ENCODE measurements at places on chromosomes 16 and 17. TPM values are rescaled to one million over a fixed set of nuclear protein-coding genes. Genes with fewer than 3 reads are reported as not detected.

The TVP23A gene
- total RNA-seq = not detected

The KRTAP4-6 gene
- not detected for total RNA-seq

The RTN4RL1 gene
- not detected for total RNA-seq

The GAS2L2 gene
- not detected for total RNA-seq

The ZC3H18 gene
- 19.7 TPM for total RNA-seq

The GNAO1 gene
- not detected for total RNA-seq

The SBK1 gene
- 0.18 TPM for total RNA-seq

The TPSAB1 gene
- not detected for total RNA-seq

The NPIPB9 gene
- total RNA-seq = 1.0 TPM

The TEKT5 gene
- not detected for total RNA-seq

The TEX19 gene
- 1.3 TPM for total RNA-seq

The SDK2 gene
- not detected for total RNA-seq

The HS3ST3A1 gene
- 2.9 TPM for total RNA-seq

The TBC1D16 gene
- total RNA-seq = 24.7 TPM

The C16orf96 gene
- not detected for total RNA-seq

The IGSF6 gene
- total RNA-seq = not detected

The CLEC18B gene
- total RNA-seq = 0.31 TPM
